ENCODE measurements at places on chromosomes 5 and 9.

GRCh38 chr5:18745042-18745987, 1111.1 kb downstream of the TAF11L14 start:
- DNase-seq, result no peak

- no peak for DNase-seq
Measured at GRCh38 chr9:112104401-112104800, 70.7 kb downstream of the SUSD1 start.

DNA sequence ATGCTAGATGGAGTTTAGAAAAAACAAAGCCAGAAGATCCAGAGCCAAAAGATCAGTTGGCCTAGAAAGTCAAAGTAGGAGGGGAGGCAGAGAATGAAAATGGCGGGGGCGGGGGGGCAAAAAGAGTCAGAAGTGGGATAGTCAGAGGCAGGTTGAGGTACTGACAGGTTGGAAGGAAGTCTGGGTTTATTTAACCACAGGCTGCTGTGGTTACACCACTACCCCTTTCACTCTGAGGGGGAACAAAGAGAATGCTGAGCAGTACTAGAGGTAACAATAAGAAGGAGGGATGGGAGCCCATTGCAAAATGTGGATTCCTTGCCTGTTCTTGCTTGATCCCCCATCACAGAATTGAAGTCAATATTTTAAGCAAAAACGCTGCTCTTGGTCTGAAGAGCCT, 111.8 kb downstream of the CAVIN4 start:
- no peak for DNase-seq

GRCh38 chr9:93218161-93218560, 34.2 kb downstream of the WNK2 start:
- no peak for DNase-seq

DNA sequence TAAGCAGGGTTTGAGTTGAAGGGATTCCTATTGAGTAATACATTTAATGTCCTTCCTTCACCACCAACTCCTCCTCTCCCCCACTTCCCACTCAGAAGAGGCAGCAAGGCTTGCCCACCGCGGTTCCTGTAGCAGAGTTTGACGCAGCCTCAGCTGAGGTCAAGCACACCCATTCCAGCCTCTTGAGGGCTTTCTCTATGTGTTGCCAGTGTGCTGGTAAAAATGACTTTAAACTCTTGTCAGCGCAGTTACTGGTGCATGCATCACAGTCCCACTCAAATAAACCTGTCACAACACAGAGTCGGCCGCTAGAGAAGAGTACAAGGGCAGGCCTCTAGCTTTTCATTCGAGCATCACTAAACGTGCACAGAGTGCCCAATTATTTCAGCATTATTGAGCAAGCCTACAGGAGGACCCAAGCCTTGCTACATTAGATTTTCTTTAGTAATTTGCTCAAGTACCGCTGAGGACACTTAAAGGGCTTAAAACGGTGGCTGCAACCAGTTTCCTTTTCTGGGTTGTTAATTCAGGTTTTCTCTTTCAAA, 79.6 kb downstream of the TLE4 start:
- DNase-seq, result no peak

- no peak for DNase-seq
Measured at GRCh38 chr5:72653586-72653985, 146.4 kb upstream of the ZNF366 start.

DNA sequence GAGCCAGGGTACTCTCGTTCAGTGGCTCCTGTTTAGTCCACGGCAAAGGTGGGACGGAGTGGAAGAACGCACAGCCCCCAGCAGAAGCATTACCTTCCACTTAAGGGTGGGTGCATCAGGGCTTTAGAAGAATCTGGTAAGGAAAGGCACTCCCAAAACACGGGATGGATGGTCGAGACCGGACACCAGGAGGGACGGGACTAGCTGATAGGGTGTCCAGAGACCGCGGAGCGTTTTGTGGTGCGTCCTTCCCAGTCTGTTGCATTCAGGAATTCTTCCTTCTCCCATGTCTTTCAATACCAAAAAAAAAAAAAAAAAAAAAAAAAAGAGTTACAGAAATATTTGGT, 545 bp upstream of the CTSV start:
- no peak for DNase-seq

DNA sequence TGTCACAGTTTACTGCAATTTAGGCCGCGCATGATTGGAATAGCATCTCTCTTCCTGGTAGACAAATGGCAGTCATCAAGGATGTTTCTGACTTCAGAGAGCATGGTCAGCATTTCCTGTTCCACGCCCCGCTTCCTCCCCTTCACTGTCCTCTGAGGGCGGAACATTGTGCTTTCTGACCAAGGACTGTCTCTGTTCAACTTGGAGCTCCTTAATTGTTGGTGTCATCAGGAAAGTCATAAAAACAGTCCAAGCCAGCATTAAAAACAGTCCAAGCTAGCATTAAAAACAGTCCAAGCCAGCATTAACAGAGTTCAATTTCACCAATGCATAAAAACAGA, 301.3 kb upstream of the IRX4 start:
- DNase-seq, result no peak

- no peak for DNase-seq
Measured at GRCh38 chr9:78399153-78399552, 102.2 kb downstream of the PSAT1 start.

GRCh38 chr9:88531920-88532698, 2.9 kb upstream of the NXNL2 start:
- DNase-seq, result no peak
